ENCODE measurements at places on chromosomes 2 and 18. TPM values are rescaled to one million over a fixed set of nuclear protein-coding genes. Genes with fewer than 3 reads are reported as not detected.

Gene KIAA2012
- not detected for total RNA-seq

Gene ZSWIM2
- not detected for total RNA-seq

Gene POTEJ
- not detected for total RNA-seq

Gene ATOH8
- 9.0 TPM for total RNA-seq

Gene GALM
- total RNA-seq, result 1.0 TPM

Gene GAREM1
- total RNA-seq, result 8.7 TPM

Gene ARHGEF33
- 1.1 TPM for total RNA-seq

Gene TMEFF2
- 23.9 TPM for total RNA-seq

Gene SERPINB4
- not detected for total RNA-seq

Gene TMEM18
- 22.0 TPM for total RNA-seq

GRCh38 chr2:46954951-46955571, 39.5 kb upstream of the MCFD2 start:
- peaks cover 5% of the 10 kb centered on the region for H3K36me3 ChIP-seq
- no peak for DNase-seq
- no peak overlapping the region for H3K27ac ChIP-seq
- peaks cover 2% of the 10 kb centered on the region for H3K27me3 ChIP-seq
- H3K4me1 ChIP-seq, result no peaks in the 10 kb centered on the region

GRCh38 chr2:219687882-219688559, 60.6 kb downstream of the SLC4A3 start:
- no peak overlapping the region for H3K4me3 ChIP-seq
- no peak for DNase-seq
- H3K27ac ChIP-seq, result no peak overlapping the region
- peaks cover 5% of the 10 kb centered on the region for H3K4me1 ChIP-seq
- H3K27me3 ChIP-seq, result no peaks in the 10 kb centered on the region

GRCh38 chr2:3445891-3446290, 66.4 kb downstream of the TRAPPC12 start:
- H3K27ac ChIP-seq, result no peak overlapping the region
- no peak overlapping the region for H3K4me3 ChIP-seq
- H3K36me3 ChIP-seq, result peaks cover 9% of the 10 kb centered on the region
- H3K4me1 ChIP-seq, result peaks cover 22% of the 10 kb centered on the region

GRCh38 chr18:39485696-39486095, 1920.1 kb upstream of the CELF4 start:
- peaks cover 6% of the 10 kb centered on the region for H3K4me1 ChIP-seq
- H3K4me3 ChIP-seq, result no peak overlapping the region
- H3K36me3 ChIP-seq, result no peaks in the 10 kb centered on the region
- no peak overlapping the region for H3K27ac ChIP-seq

DNA sequence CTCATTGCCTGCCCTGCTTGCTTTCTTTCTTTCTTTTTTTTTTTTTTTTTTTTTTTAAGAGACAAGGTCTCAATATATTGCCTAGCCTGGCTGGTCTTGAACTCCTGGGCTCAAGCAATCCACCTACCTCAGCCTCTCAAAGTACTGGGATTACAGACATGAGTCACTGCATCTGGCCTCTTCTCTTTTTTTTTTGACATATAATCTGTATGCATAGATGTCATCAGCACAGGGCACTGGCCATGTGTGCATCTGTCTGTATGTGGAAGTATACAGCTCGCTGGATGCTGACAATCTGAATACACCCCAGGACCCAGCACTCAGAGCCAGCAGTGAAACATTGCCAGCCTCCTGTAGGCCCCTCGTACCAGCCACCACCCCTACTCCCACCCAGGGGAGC, 49.5 kb downstream of the TFCP2L1 start:
- no peak overlapping the region for H3K27ac ChIP-seq
- peaks cover 4% of the 10 kb centered on the region for H3K27me3 ChIP-seq
- H3K36me3 ChIP-seq, result peaks cover 5% of the 10 kb centered on the region
- no peaks in the 10 kb centered on the region for H3K4me1 ChIP-seq
- no peak for DNase-seq

DNA sequence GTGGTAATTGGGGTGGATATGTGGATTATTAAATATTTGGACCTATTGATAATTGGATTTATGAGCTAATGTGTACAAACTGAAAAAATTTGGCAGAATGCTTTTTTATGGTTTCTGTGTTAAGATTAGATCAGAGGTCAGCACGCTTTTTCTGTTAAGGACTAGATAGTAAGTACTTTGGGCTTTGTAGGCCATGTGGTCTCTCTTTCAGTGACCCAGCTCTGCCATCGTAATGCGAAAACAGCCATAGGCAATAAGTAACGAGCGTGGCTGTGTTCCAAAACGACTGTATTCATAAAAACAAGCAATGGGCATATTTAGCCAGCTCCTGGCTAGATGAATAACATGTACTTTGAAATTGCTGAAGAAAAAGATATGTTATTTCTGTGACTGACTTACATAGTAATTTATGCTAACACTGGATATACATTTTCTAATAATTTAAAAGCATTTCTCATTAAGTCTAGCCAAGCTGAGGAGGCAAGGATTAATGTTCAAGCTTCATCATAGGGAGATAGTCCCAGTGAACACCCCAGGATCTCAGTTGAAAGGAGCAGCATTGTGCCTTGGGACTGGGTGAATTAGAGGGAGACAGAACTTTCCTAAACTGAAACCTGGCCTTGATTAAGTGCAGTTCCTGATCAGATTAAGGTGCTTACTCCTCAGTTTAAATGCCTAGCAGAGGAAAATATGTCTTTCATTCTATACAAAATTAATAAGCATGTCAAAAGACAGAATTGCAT, 20.0 kb downstream of the CCDC138 start:
- H3K4me1 ChIP-seq, result no peaks in the 10 kb centered on the region
- H3K27ac ChIP-seq, result no peak overlapping the region
- DNase-seq, result no peak
- no peak overlapping the region for H3K4me3 ChIP-seq
- H3K36me3 ChIP-seq, result peaks cover 23% of the 10 kb centered on the region
